ENCODE measurements at places on chromosomes 13 and 19.
A peak's percentile ranks its signal among the peaks of the same experiment; 100 is the strongest.

GRCh38 chr19:15913830-15914229 is 16.0 kb upstream of the CYP4F2 start:
- no peak for DNase-seq

- DNase-seq: no peak
Measured at GRCh38 chr13:73722120-73722519, 412.1 kb downstream of the KLF12 start.

DNA sequence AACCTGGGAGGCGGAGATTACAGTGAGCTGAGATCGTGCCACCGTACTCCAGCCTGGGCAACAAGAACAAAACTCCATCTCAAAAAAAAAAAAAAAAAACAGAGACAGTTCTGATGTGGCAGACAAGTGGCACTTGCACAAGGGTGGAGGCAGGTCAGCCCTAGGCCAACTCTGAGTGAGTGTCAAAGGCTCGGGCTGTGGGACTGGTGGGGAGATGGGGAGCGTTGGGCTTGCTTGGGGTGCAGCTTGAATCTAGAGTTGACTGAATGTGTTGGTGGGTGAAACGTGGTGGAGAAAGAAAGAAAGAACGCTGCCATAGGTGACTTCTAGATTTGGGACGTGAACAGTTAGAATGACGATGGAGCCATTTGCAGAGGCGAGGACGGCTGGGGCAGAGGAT is 121.3 kb upstream of the SPACA7 start:
- DNase-seq: no peak

DNA sequence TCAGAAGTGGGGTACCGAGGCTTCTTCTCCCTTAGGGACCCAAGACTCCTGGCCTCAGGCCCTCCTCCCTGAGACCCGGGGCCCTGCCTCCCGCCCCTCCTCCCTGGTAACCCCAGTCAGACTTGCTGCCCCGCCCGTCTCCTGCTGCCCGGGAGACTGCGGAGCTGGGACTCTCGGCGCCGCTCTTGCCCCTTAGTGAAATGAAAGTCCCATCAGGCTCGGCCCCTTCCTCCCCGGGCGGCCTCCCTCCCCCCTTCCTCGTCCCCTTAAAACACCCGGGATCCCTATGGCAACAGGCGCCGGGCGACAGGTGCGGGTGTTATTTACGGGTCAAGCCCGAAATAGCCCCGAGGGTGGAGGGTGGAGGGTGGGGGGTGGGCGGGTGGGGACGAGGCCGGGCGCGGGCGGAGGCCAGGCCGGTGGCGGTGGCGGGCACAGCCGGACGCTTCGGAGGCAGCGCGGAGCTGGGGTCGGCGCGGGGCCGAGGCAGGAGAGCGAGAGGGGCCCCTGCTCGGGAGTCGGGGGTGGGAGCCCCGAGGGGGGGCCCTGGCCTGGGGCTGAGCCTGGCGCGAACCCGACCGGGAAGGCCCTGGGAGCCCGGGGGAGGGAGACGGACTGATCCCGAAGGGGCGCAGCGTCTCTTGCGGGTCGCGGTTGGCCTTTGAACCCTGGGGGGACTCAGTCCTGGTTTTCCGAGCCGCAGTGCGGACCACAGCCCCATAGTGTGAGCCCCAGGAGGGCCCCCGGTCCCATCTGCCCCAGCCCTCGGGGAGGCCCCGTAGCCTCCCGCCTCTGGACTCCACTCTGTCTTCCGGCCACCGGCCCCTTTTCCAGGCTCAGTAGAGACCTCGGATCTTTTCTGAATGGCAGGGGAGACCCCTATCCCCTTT is at the start of gene CACNG6:
Gene CACNG6, plus strand, starts transcription at position 414 of the 890 bp plus-strand sequence. CDS start 1,241 bp downstream, outside the sequence.
- DNase-seq: no peak

DNA sequence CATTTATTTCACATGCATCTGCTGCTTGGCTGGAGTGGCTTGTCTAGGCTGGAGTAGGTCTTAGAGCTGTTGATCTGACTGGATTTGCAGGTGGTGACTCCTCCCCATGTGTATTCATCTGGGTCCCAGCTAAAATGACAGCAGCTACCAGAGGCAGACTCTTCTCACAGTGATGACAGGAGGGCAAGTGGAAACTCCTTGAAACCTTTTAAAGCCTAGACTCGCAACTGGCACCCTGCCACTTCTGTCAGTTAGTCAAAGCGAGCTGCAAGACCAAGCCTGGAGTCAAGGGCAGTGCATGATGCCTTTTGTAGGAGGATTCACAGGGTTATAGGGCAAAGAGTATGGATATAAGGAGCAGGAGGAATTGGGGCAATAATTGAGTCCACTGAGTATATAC is 65.2 kb downstream of the TEX26 start:
- no peak for DNase-seq

DNA sequence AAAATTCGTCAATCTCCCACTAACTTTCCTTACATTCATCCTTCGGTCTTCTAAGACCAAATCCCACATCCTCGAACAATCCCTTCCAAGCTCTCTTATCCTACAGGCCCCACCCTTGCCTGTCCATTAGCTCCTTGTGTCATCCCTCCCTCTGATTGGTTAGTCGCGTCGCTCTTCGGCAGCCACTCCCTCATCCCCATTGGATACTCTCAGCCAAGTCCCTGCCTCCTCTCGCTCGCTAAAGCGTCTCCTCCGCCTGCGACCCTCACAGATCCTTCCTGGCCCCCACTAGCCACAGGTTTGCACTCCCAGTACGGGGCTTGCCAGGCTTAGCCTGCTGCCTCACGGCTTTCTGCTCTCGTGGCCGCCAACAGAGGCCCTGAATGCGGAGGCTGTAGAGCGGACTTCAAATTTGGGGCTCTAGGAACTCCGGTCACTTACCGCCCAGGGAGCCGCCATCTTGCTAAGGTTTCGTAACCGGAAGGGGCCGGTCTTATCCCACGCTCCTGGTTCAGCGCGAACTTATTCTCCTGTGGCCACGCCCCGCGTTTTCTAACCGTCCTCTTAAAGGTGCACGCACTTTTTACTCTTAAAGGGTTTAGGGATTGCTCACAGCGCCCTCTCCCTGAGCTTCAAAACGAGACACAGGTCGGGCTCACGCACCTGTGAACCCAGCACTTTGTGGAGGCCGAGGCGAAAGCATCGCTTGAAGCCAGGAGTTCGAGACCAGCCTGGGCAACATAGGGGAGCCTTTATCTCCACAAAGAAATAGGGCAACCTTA is at the start of gene DMAC2:
Gene DMAC2, minus strand, starts transcription at position 472 of the 782 bp plus-strand sequence. Its CDS starts 13 bp downstream, at position 459.
- DNase-seq: peak; percentile 94

DNA sequence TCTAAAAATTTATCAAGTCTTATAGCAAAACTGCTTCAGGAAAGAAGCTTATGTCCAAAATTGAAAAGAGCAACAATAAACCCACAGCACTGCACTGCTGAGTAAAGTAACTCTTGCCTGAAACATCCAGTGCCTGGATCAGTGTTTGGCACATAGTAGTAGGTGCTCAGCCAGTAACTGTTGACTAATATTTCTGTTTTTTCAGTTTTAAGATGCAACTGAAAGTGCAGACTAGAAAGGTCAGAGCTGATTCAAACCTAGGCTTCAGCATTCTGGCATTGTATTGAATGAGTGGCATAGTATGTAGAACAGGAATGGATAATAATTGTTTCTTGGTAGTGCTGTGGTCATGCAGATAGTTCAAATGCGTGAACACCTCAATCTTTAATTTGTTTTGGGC is 67.6 kb downstream of the UBL3 start:
- DNase-seq: no peak

GRCh38 chr13:27250833-27251165 is 559 bp upstream of the RPL21 start:
- no peak for DNase-seq

DNA sequence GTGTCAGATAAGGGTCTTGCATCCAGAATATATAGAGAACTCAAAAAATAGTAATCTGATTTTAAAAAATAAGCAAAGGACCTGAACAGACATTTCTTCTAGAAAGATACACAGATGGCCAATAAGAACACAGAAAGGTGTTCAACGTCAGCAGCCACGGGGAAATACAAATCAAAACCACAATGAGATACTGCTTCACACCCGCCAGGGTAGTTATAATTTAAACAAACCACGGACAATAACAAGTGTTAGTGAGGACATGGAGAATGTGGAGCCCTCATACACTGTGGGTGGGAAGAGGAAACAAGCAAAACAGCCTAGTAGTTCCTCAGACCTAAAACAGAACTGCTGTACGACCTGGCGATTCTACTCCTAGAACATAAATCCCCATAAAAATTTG is 26.7 kb upstream of the NAPA start:
- no peak for DNase-seq

GRCh38 chr13:42114912-42115311 is 66.5 kb downstream of the DGKH start:
- DNase-seq: no peak

- DNase-seq: no peak
Measured at GRCh38 chr13:110944121-110944967, 29.5 kb upstream of the ANKRD10 start.

- DNase-seq: no peak
Measured at GRCh38 chr13:111665691-111666095, 345.3 kb downstream of the TEX29 start.

DNA sequence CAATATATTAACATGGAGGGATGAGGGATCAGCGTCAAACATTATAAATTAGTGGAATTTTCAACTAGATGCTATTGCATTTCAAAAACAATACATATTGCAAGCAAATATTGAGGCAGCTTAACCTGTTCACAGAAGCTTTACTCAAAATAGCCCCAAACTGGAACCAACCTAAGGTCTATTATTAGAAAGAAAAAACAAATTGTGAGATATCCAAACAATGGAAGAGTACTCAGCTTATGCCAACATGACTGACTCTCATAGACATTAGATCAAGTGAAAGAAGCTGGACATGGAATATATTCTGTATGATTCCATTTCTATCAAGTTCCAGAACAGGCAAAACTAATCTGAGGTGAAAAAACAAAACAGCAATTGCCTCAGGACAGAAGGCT is 27.6 kb upstream of the NEK3 start:
- DNase-seq: no peak

DNA sequence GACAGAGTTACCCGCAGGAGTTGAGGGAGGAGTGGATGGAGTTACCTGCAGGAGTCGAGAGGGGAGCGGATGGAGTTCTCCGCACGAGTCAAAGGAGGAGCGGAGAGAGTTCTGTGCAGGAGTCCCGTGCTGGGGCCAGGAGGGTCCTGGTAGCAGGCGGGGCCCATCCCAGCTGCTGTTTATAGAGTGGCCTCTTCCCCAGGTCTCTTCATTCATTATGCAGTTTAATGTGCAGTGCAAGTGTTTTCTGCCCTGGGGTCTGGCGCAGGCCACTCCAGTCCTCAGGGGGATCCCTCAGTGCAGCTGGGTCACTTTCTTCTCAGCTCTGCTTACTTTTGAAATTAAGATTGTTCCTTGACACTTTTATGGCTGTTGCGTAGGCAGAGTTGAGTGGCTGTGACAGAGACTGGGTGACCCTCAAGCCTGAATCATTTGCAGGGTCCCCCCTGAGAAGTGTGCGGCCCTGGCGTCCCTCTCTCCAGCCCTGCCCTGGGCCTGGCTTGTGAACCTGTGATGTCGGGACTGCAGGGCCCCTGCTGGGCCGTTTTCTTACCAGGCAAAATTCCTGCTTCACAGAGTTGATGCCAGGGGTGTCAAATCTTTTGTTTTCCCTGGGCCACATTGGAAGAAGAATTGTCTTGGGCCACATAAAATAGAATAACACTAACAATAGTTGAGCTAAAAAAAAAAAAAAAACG is 17.9 kb downstream of the TFDP1 start:
- no peak for DNase-seq

DNA sequence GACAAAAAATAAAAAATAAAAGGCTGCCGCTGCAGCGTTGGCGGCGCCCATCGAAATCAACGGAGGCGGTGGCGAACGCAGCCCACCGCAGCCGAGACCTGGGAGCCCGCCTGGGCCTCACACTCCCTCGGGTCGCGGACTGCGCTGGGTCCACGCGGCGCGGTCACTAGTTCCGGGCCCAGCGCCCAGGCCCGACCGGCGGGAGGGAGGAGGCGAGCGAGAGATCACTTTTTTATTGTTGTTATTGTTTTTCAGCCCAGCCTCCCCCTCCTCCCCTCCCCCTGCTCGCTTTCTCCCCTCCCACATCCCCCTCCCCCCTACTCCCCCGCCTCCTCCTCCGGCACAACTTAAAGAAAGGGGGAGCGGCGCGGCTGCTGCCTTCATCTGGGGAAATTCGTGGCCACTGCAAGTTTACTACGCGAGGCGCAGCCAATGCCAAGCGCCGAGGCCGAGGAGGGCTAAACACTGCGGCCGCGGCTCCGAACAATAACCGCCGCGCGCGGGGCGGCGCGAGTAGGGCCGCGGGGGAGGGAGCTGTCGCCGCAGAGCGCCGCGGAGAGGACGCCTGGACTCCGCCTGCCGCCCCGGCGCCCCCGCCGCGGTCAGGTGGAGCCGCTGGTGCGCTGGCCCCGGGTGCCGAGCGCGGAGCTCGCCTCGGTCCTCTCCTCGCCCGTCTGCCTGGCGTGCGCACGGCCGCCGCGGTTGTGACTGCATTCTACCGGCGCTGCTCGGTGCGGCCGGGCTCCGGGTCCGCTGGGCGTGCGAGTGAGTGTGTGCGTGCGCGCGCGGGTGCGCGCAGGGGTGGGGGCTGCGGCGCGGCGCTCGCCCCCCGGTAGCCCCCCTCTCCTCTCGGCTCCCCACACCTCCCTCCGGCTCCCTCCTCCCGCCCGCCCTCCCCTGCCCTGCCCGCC is 505 bp upstream of the ZIC2 start:
- DNase-seq: no peak

- DNase-seq: no peak
Measured at GRCh38 chr13:26456650-26457049, 100.8 kb upstream of the WASF3 start.

DNA sequence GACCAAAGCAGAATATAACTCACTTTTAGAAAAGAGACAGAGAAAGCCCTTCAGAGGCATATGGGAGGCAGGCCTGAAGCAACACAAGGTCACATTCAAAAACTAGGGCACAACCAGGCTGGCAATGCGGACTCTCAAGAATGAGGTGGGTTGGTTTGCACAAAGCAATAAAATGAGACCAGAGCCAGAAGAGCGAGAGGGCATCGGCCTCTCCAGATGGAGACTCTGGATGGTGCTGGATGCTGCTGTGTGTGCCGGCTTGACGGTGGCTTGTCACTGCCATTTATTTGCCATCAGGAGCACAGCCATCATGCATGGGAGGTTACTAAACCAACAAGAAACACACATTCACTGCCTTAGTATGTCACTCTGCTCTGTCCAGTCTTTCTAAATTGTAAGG is 649.4 kb downstream of the DIAPH3 start:
- no peak for DNase-seq

- DNase-seq: no peak
Measured at GRCh38 chr13:103068836-103069235, 2.6 kb upstream of the SLC10A2 start.

GRCh38 chr13:29594303-29594709 is 1.2 kb downstream of the SLC7A1 start:
- DNase-seq: no peak

GRCh38 chr13:73325723-73326558 is 267.1 kb downstream of the KLF5 start:
- no peak for DNase-seq

GRCh38 chr19:10876459-10877240 is 5.3 kb downstream of the CARM1 start:
- DNase-seq: no peak

All from anterior cingulate cortex (tissue), 58 donors.